ENCODE measurements at places on chromosomes 4 and X.

GRCh38 chr4:88137112-88137511 is 21.3 kb downstream of the ABCG2 start:
- no peak for DNase-seq

DNA sequence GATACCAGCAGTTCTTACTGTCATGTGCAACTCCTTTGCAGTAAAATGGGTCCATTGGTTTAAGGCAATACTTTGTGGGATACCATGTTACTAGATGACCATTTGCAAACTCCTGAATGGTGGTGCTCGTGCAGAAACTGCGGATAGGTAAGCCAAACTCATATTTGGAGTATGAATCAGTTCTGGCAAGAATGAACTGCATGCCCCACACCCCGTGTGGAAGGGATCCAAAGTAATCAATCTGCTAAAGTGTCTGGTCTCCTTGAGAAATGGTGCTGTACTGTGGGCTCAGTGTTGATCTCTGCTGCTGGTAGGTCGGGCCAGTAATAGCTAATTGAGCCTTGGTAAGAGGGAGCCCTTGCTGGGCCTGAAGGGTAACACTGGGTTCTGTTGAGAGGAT is 4.2 kb upstream of the TAB3 start:
- DNase-seq, result no peak

DNA sequence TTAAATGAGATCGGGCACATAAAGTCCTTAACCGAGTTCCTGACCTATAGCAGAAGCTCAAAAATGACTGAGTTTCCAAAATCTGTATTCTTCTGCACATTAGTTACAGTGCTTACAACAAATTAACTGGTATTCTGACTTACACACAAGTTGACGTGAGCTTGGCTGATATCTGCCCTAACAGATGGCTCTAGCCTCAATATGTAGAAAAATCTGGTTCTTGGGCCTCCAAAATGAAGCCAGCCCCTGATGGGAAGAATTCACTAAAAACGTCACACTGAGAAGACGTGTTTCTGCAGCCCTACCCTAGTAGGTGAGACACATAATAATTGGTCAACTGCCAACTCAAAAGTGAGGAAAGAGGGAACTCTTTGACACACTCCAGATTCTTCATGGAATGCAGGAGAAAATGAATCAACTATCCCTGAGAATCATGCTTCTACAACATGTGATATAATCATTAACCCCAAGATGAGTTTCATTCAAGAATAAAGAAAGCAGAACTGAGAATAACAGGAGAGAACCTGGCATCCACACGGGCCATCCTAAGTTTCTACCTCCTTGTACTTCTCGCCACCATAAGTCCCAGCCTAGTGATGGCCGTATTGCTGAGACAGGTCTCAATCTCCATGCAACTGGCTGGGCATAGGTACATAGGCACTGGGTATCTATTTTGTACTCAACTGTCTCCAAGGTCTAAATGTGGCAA is 8.2 kb downstream of the STX18 start:
- no peak for DNase-seq

GRCh38 chrX:40031911-40032310 is 65.8 kb downstream of the BCOR start:
- no peak for DNase-seq

GRCh38 chr4:35038845-35039244 is 1205.5 kb downstream of the ARAP2 start:
- no peak for DNase-seq

GRCh38 chr4:70008771-70009170 is 13.0 kb downstream of the STATH start:
- DNase-seq, result no peak

DNA sequence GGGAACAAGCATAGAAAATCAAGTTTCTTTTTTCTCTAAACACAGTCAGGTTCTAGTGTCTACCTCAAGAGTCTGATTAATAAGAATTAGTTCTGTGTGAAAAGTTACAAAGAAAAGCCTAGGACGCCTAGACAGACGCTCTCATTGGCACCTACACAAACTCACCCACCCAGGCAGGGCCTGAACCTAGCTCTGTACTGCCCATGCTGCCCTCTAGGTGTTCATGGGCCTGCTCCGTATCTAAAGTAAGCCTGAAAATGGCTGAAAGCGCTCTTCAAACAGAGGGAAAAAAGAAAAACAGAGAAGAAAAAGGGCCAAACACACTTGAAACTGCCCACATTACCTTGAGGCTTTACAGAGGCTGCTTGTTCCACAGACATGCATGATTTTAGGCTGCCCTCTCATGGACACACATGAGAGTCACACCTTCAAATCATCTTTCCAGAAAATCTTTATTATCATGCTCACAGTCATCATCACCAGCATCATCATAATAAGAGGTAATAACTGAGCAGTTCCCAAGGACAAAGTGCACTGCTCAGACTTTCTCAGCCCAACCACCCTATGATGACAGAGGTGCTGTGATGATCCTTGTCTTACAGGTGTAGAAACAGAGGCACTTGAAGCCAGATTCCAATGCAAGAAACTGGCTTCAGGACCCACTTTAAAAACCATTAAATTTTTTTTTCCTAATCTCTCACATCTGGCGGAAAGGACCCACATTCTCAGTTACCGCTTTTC is 49.6 kb downstream of the MAP7D2 start:
- no peak for DNase-seq

DNA sequence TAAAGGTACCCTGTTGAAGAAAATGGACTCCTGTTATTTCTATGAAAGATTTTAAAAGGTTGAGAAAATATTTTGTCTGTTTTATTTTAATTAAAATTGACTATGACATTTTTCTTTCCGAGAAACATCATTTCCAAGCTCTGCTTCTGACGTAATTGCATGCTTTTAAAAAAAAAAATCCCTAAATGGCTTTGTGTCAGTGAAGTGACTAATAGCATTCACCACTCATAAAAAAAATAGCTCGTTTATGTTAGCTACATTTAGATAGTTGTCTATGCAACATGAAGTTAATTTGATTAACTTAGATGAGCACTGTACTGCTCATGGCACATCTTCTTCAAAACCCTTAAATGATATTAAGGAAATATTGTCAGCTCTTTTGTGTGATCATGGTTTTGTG is 105.1 kb upstream of the KLHL13 start:
- DNase-seq, result no peak

GRCh38 chrX:43728002-43728401 is 71.9 kb downstream of the MAOA start:
- no peak for DNase-seq

GRCh38 chrX:48179691-48180090 is 16.9 kb downstream of the SSX5 start:
- DNase-seq, result no peak

DNA sequence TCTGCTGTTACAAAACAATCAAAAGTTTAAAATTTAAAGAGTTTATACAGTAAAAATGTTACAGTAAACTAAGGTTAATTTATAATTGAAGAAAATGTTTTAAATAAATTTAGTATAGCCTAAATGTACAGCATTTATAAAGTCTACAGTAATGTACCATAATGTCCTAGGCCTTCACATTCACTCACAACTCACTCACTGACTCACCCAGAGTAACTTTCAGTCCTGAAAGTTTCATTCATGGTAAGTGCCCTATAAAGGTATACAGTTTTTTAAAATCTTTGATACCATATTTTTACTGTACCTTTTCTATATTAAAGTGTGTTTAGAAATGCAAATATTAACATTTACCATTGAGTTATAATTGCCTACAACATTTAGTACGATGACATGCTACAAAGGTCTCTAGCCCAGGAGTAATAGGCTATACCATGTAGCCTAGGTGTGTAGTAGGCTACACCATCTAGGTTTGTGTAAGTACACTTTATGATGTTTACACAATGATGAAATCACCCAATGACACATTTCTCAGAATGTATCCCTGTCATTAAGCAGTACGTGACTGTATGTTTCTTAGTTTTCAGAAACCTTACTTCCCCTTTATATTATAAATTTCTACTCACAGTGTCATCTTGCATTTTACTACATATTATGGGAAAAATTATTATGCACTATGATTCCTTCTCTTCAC is 320.8 kb downstream of the ADAM29 start:
- DNase-seq, result no peak

GRCh38 chrX:103539695-103540094 is 20.4 kb upstream of the RAB40A start:
- no peak for DNase-seq

DNA sequence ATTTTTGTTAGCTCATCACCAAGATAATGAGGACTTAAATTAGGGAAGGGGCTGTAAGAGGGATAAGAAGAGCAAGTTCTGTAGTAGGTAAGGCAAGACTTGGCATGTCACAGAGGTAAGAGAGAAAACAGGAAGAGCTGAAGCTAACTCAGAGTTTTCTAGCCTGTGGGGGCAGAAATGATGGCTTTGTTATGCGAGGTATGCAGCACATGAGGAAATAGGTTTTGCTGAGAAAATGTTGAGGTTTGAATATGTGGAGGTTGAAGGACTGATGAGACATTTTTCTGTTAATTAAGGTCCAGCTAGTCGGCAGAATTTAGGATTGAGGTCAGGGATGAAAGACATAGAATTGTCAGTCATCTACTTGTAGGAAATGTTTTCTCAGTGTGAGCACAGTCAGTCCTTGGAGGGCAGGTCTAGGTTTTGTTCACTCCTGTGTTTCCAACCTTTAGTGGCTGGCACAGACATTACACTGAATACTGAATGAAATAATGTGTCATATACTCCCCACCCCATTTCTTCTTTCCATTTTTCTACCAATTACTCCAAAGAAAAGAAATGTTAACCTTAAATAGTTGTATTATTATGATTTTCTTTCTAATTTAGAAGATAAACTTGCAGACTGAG is 154.0 kb upstream of the AADAT start:
- no peak for DNase-seq

- no peak for DNase-seq
These were observed 8.0 kb downstream of the SLC9A7 start for GRCh38 chrX:46750889-46751288.

- no peak for DNase-seq
These were observed 135.8 kb upstream of the GUCY1A1 start for GRCh38 chr4:155530857-155531256.

DNA sequence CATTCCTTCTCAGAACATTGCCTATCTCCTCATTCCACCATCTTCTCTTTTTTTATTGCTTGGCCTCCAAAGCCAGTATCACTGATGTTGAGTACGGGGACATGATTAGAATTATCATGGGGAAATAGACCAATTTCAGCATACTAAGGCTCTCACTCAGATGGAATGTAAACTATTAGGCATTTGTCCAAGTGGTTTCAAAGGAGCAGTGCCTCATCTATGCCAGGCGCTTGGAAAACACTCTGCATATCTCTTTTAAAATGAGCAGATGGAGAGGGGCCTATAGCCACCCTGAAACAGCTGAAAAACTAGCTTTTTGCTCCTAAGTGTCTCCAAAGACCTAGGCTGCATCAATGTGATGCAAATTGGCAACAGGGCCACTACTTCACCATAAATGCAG is 150.8 kb upstream of the DIPK2B start:
- DNase-seq, result no peak

- no peak for DNase-seq
These were observed 188.4 kb upstream of the RPL34 start for GRCh38 chr4:108431986-108432385.

- DNase-seq, result no peak
These were observed 791.0 kb upstream of the DIAPH2 start for GRCh38 chrX:95893636-95894035.

DNA sequence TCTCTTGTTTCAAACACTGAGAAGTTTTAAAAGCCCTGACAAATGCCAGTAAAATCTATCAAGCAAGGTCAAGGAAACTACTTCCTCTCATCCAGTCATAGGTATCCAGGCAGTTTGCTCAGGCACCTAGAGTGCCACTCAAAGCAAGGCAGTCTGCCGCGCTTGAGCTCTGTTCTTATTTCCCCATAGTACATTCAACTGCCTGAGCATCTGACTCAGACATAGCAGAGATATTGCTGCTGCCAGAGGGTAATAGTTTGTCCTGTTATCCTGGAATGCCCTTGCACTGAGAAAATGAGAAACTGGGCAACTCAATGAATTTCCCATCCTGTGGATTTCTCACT is 16.1 kb upstream of the ATP8A1 start:
- DNase-seq, result no peak

GRCh38 chrX:11760958-11761357 is 2.9 kb downstream of the MSL3 start:
- DNase-seq, result no peak

GRCh38 chr4:108854786-108855185 is 91.9 kb upstream of the ETNPPL start:
- no peak for DNase-seq

DNA sequence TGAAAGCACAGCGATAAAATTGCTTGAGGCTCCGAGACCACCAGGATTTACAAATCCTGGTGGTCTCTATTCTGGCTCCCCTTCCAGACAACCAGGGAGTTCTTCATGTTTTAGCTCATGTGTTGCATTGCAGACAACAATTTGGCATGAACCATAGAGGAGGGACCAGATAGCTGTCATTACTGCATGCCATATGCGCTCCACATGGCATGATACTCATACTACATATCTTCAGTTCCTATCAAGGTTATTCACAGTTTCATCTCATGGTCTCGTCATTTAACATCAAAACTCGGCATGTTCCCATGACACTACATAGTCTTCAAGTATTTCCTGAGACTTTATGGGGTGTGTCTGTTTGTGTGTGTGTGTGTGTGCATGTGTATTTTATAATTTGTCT is 220.3 kb downstream of the OR13H1 start:
- no peak for DNase-seq

GRCh38 chrX:154016366-154017076 is 3.2 kb downstream of the IRAK1 start:
- DNase-seq, result no peak

DNA sequence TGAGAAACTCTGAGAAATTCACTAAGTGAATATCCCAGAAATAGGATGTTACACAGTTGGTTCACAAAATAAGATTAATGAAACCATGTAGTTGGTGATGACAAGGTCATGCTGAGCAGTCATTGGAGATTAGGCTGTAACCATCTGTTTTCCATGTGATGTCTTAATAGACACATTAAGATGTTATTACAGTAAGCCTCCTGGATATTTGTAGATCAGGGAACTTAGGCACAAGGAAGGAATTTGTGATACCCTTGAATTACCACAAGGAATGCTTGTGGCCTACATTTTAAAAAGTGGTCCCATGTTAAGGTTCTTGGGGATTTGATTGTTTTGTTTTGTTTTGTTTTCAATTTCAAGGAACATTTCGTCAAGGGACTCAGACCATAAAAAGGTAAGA is 185.6 kb upstream of the BANK1 start:
- no peak for DNase-seq

Measured in T-helper 1 cell (primary cell).